ENCODE measurements at places on chromosomes 6 and 20.
A peak's percentile ranks its signal among the peaks of the same experiment; 100 is the strongest.

- no peak for DNase-seq
Observed at GRCh38 chr20:59807909-59808728, 125.3 kb downstream of the SYCP2 start.

DNA sequence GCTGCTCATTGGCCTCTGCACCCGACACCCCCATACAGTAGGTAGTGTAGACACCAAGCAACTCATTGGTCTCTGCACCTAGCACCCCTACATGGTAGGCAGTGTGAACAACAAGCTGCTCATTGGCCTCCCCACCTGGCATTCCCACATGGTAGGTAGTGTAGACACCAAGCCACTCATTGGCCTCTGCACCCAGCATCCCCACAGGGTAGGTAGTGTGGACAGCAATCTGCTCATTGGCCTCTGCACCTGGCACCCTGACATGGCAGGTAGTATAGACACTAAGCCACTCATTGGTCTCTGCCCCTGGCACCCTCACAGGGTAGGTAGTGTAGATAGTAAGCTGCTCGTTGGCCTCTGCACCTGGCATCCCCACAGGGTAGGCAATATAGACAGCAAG, 226.0 kb downstream of the SLC24A3 start:
- no peak for DNase-seq

DNA sequence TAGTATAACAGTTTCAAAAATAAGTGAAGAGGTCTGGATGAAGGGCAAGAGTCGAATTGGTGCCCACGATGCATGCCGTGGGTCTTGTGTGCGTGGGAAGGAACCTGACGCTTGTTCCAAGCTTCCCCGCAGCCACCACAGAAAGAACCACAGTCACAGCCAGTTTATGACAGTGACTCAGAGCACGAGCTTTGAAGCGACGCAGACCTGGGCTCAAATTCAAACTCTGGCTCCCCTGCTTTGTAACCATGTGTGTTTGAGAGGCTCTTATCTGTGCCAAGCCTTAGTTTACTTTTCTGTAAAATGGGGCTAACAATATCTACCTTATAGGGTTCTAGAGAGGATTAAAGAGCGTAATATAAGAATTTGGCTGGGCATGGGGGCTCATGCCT, 65.5 kb downstream of the SYNJ2 start:
- no peak for DNase-seq

GRCh38 chr6:111944541-111944940, 71.3 kb upstream of the FYN start:
- no peak for DNase-seq

GRCh38 chr6:116352515-116353471, 18.0 kb upstream of the DSE start:
- no peak for DNase-seq

DNA sequence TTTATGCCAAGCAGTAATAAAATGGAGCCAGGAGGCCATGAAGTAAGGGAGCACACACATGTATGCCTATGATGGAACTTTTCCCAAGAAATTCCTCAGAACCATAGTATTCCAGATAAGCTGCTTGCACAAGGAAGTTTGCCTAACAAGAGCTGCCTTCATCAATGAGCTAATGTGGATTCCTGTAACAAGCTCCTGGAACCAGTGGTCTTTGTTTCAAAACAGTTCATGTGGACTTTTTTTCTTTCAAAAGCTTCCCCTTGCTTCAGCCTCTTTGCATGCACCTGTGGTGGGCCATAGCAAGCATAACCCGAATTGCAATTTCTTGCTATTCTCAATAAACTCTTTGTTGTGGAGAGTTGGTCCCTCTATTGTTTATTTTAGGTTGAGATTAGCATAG, 359.6 kb downstream of the UTRN start:
- no peak for DNase-seq

- DNase-seq: no peak
Observed at GRCh38 chr6:27422651-27423332, 34.2 kb downstream of the ZNF391 start.

- DNase-seq: no peak
Observed at GRCh38 chr6:35669451-35670045, 19.2 kb downstream of the FKBP5 start.

DNA sequence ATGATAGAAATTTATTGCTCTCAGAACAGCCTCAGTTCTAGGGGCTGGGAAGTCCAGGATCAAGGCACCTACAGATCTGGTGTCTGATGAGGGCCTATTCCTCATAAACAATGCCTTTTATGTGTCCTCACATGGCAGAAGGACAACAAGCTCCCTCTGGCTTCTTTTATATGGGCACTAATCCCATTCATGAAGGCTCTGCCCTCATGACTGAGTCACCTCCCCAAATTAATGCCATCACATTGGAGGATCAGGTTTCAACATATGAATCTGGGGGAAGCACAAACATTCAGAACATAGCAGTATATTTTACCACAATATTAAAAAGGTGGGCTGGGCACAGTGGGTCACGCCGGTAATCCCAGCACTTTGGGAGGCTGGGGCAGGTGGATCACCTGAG, 58.5 kb upstream of the CCN6 start:
- DNase-seq: no peak

GRCh38 chr6:20056350-20056992, 155.8 kb downstream of the MBOAT1 start:
- DNase-seq: peak; percentile 43

DNA sequence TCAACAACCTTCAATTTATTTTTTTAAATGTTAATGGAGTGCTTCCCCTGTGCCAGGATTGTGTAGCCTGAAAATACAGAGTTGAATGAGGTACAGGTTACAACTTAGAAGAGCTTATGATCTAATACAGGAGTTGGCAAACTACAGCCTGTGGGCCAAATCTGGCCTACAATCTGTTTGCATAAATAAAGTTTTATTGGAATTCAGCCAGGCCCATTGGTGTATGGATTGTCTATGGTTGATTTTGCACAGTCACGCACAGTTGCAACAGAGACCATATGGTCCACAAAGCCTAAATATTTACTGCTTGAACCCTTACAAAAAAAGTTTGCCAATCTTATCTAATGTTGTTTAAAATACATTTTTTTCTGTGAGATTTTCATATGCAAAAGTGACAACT, 177.3 kb upstream of the CCN2 start:
- no peak for DNase-seq

DNA sequence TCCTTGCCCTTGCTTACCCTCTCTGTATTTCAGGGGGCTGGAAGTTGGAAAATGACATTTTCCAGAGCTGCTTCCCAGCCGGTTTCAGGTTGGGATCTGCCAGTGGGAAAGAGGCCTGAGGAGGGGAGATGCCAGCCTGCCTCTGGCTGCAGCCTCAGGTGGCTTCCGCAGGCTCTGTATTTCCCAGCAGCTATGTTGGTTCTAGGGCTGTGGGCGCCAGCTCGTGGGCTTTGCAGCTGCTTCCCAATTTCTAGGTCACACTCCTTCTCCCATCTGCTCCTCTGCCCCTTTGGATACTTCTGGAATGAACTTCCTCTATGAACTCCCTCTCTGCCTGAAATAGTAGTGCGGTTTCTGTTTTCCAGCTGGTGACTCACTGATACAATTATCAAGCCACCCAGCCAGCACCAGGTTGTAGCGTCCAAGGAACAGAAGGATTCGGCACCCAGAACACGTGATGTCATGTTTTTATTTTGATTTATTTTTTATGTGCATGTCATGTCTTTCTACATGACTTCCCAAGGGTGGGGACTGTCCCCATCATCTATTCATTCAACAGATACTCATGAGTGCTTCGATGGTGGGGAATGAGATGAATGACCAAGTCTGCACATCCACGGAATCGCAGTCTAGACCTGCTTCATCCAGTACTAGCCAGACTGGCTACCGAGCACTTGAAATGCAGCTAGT, 38.0 kb downstream of the TGM2 start:
- no peak for DNase-seq

DNA sequence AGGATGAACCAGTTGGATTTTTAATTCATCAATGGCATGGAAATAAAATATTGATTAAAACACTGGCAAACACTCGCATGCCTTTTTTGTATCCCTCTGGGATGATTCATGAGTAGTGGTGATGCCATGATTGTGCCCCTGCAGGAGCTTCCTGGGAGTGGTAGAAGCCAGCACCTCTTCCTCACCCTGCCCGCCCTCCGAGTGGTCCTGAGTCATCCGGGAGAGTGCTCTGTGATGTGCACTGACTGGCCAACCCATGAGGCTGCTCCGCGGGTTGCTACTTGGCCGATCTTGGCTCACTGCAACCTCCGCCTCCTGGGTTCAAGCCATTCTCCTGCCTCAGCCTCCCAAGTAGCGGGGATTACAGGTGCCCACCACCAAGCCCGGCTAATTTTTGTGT, 27.4 kb downstream of the GJA10 start:
- DNase-seq: no peak

DNA sequence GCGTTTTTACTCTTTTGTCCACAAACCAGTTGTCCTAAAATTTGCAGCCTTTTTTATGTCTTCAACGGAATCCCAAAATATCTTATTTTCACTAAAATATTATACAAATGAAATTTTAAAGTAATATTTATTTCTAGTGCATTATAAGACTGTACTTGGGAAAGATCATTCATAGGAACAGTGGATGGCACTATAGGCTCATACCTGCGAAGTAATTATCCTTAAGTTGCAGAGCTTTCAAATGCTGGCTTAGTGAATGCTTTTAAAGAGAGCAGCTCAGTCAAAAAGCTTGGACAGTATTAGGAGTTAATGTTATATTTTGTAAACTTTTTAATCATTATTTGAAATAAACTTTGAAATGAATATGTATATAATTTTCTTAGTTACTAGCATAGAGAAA, 254.9 kb downstream of the CDKAL1 start:
- no peak for DNase-seq

- no peak for DNase-seq
Observed at GRCh38 chr6:43521836-43522235, 4.9 kb downstream of the POLR1C start.

DNA sequence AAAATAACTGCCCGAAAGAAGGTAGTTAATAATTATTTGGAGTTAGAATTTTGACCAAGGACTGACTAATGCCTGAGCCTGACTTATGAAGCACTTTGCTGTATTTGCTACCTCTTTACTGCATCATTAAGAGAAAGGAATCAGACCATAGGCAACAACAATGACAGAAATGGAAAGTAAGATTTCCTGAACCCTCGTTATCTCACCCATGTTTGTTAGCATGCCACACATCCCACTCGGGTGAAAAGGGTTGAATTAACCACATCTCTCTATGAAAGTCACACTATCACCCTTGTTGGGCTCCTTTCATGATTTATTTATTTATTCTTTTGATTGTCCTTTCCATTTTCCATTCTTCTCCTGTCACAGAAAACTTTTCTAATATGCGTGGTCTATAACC, 59.6 kb downstream of the OLIG3 start:
- DNase-seq: no peak

DNA sequence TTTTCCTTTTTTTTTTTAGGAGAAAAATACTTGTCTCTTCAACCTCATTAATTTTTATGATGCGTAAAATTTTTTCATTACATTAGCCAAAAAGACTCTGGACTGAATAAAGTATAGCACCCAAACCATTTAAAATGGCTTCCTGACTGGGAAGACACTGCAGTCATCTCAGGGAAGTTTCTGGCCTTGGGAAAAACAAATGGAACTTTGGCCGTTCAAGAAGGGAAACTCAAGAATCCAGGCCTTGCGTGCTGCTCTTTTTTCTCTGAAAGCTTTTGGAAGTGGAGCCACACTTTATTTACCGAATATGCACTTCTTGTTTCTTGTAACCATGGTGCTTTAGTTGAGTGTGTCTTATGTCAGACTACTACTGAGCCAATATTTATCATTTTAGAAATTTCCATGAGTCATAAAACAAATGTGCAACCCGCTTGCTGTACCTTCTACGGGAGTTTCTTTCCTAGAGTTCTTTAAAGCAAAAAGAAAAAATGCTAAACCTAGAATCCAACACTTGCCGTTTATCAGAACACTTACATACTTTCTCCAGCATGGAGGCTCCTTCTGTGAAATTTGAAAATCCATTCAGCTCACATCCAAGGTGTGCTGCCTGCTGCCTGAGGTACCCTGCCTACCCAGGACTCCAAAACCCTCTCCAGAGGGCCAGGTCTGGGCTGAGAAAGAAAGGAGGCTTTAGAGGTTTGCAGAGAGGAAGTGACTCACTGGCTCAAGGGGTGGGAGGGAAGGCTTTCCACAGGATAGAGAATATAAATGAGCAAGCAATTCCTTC, 11.5 kb upstream of the DSTN start:
- DNase-seq: no peak

DNA sequence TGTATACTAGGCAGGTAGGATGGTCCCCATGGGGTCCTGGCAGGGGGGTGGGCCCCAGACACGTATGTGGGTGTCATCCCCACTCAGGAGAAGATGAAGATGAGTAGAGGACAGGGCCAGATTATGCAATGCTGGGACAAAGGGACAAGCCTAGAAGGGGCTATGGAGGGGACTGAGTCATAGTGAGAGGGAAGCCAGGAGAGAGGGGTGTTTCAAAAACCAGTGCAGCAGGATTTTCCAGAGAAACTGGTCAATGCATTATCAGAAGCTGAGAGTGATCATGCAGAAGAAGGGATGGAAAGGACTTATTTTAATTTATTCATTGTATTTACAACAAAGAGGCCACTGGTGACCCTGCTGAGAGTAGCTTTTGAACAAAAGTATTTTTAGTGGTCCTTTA, 74.0 kb downstream of the PPP1R3G start:
- no peak for DNase-seq

DNA sequence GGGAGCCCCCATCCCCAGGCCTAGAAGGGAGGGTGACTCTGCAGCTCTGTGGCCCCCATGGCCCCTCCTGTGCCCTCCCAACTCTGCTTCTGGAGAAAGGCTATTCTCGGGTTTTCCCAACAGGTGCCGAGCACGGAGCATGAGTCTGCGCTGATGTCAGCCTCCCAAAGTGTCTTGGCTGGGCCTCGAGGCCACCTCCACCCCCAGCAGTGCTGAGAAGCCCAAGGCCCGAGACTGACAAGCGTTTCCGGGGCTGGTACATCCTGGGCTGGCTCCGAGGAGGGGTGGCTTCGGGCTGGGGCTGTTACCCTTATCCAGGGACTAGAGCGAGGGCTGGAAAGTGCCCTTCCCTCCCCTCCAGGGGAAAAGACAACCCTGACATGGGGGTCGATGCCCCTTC, 60.2 kb upstream of the GATA5 start:
- no peak for DNase-seq

- no peak for DNase-seq
Observed at GRCh38 chr6:110185879-110186278, 5.7 kb downstream of the CDC40 start.

GRCh38 chr20:58214310-58214709, 14.1 kb downstream of the ANKRD60 start:
- DNase-seq: no peak

GRCh38 chr6:111615916-111616612, 10.4 kb upstream of the TRAF3IP2 start:
- no peak for DNase-seq

- no peak for DNase-seq
Observed at GRCh38 chr6:75199889-75200288, 6.0 kb downstream of the COL12A1 start.

GRCh38 chr6:5946181-5946580, 60.5 kb downstream of the NRN1 start:
- no peak for DNase-seq

Measured in NCI-H1930 (cell line).